ENCODE measurements at places on chromosomes 4 and X.

DNA sequence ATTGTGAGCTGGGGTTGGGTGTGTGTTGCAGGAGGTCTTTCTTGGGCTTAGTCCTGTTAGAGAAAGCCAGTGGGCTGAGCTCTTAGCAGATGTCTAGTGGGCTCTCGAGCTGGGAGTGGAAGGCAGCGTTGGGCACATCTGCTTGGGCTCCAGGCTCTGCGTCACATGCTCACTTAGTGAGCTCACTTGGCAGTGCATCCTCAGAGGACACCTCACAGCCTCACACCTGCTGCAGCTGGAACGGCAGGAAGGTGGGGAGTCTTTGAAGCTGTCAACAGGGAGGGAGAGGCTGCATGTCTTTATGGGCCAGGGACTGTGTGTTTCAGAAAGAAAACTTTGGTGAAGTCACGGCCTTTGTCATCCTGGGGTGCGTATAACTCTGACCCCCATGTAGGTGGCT, 82.2 kb downstream of the PSAPL1 start:
- DNase-seq, result no peak

DNA sequence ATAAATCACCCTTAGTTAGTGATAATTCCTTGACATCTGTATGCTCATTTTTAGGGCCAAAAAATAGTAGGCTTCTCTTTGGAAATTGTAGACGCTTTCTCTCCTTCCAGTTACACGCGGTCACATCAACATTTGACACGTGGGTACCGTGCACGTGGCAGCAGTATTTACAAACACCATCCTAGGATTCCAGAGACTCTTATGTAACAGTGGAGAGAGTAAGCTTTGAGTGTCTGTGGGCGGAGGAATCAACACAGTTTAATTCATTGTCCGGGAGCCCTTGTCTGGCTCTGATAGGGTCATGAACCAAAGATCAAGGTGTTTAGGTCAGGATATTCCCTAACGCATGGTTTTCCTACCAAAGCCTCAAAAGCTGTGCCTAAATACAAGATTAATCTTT, 12.2 kb downstream of the TET2 start:
- no peak for DNase-seq

DNA sequence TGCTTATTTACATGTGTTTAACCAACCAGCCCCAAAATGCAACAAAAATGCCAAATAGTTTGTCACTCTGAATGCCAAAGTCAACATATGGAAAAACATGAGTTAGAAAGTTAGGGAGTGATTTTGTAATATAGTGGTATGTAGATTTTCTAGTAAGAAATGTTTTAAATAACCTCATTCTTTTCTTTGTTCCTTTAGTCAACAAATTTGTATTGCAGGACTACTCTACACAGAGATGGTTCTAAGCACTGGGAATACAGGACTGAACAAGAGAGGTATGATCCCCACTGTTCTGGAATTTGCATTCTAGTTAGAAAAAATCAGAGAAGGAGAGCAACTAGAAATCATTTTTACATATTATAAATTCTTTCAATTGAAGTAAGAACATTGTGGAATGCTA, 218.8 kb upstream of the ANXA10 start:
- DNase-seq, result no peak

GRCh38 chr4:119933606-119934005, 133.0 kb downstream of the MAD2L1 start:
- peak; percentile 76 for DNase-seq

DNA sequence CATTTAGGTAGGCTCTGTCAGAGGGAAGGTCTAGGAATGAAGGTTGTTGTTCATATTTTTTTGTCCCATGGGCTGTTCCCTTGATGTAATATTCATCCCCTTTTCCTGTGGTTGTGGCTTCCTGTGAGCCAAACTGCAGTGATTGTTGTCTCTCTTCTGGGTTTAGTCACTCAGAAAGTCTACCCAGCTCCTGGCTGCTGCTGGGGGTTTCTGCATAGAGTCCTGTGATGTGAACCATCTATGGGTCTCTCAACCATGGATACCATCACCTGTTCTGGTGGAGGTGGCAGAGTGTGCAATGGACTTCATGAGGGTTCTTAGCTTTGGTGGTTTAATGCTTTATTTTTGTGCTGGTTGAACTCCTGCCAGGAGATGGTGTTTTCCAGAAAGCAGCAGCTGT, 122.8 kb downstream of the ZC4H2 start:
- DNase-seq, result no peak

DNA sequence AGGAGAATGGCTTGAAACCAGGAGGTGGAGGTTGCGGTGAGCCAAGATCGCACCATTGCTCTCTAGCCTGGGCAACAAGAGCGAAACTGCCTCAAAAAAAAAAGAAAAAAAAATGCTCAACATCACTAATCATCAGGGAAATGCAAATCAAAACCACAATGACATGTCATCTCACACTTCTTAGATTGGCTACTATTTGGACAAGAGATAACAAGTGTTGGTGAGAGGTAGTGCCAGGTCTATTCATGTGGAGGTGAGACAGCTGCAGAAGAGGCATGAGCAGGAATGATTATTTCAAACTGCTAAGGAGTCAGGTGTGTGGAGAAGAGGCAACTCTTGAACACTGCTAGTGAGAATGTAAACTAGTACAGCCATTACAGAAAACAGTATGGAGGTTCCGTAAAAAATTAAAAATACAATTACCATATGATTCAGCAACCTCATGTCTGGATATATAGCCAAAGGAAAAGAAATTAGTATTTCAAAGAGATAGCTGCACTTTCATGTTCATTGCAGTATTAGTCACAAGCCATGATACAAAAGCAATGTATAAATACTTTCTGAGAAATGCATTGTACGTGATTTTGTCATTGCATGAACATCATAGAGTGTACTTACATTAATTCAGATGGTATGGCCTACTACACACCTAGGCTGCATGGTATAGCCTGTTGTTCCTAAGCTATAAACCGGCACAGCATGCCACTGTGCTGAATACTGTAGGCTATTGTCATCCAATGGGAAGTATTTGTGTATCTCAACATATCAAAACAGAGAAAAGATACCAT, 75.3 kb downstream of the TMEM144 start:
- no peak for DNase-seq

- no peak for DNase-seq
These were observed 144.3 kb downstream of the MOSPD2 start for GRCh38 chrX:15017491-15017890.

GRCh38 chr4:104940927-104941326, 205.7 kb upstream of the TET2 start:
- DNase-seq, result no peak

DNA sequence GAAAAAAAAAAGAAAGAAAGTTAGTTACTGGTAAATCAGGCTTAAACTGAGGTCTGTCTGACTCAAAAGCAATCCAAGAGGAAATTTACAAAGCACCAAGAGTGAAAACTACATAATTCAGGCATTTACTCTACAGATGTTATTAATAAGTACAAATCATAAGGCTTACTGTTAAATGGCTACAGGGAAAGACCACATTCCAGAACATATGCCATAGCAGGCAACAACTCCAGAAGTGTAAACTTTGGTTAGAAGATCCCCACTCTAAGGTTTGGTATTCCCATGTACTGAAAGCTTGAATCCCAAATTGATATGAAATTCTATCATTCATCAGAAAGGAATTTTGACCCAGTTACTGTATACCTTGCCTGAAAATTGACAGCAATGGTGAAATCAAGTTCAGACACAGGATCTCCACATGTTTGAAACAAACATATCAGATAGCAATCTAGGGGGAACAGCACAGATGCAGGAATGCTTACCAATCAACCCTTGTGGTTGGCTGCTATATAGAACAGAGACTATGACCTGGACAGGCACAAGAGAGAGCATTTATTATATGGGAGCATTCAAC, 6.6 kb downstream of the USP26 start:
- DNase-seq, result no peak

DNA sequence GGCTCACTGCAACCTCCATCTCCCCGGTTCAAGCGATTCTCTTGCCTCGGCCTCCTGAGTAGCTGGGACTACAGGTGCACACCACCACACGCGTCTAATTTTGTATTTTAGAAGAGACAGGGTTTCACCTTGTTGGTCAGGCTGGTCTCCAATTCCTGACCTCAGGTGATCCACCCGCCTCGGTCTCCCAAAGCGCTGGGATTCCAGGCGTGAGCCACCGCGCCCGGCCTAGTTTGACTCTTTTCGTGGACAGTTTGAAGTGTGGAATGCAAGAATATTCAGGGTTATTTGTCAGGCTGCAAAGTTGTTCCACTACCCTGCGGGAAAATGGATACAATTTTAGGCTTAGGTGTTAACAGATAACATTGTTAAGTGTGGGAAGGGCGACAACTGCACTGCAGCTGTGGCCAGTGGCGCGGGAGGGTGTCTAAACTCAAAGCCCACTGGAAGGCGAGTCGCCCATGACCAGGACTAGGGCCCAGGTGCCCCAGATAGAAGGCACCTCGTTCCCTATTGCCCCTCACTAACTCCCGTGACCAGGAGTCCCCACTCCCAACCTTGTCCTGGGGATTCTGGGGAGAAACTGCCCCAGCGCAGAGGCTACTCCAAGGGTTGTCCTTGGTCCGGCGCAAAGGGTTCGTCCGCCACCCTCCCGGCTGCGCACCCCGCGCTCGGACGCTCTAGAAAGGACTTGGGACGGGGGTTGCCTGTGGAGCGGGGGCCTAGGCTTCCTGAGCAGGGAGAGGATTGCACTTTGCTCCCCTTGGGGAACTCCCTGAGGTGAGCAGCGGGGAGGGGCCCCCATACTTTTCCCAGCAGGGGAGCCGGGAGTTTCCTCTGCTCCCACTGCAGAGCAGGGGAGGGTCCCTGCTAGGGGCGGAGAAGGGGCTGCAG, 1.1 kb upstream of the CD99 start:
- DNase-seq, result no peak

GRCh38 chrX:111006116-111006515, 89.9 kb upstream of the PAK3 start:
- no peak for DNase-seq

DNA sequence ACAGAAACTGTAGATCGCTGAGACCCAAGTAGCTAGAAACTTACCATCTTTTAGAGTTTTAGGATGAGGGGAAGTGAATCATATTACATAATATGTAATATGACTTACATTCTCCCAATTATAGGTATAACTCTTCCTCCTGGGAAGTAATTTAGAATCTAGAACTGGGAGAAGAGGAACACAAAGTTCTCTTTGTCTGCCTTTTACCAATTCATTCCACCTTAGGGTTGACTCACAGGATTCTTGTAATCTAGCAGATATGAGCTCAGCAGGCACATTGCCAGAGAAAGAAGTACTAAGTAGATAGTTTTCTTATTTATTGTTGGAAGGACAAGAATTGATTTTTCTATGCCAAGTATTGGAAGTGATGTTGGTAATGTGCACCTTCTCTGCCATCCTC, 58.0 kb upstream of the CCSER1 start:
- DNase-seq, result no peak

DNA sequence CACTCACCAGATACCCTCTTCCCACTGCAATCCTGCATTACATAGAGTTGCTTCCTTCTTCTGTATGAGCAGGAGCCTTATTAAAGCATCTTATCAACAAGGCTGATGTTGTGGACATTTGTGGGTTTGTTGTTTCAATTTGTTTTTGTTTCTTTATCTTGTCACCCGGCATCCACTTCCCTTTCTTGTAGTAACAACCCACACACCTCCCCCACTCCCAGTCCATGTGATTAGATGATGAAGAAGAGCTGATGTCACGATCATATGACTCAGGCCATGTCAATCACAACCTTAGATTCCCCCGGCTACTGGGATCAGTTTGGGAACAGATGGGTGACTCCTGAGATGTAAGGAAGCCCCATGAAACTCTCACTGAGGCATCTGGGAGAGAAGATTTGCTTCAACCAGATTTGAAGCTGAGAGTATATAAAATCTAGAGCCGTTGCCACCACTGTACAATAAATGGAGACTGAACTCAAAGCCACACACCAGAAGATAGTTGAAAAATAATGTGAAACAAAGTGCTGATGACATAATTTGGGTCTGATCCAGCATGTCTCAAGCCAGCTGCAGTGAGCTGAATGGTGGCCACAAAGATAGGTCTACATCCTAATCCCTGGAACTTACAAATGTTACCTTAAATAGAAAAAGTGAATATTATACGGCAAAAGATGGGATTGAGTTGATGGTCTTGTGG, 34.1 kb upstream of the SRD5A3 start:
- no peak for DNase-seq

DNA sequence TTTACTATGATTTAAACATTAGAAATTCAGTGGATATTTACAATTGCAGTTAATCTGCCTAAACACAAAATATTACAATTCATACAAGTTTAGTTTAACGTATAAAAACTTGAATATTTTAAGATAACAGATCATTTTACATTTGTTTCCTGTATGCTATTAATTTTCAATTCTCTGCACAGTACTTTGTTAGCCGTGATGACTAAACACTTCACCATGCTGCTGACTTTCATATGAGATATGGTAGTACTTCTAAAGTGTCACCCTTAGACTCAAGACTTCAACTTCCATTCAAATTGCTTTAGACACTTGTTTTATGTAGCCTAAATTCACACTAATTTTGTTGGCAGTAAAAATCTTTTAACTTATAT, 1646.4 kb upstream of the ADGRL3 start:
- no peak for DNase-seq

DNA sequence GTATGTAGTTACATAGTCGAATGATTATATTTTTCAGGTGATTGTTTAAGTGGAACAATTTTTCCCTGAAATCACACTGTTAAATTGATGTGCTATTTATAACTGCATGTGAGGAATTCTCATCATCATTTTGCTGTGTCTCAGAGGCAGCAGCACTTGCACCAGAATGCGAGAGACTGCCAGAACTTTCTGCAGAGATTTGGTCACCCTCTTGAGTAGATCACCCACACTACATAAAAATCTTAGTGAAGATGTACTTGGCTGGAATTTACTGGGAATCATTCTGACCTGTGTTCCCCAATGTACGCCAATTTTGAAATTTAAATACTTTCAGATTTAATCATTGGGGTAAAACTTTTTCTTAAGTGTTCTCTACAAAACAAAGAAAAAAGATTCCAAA, 5.4 kb downstream of the UGT2B4 start:
- no peak for DNase-seq

GRCh38 chrX:19373351-19373891, 29.7 kb downstream of the PDHA1 start:
- DNase-seq, result no peak

DNA sequence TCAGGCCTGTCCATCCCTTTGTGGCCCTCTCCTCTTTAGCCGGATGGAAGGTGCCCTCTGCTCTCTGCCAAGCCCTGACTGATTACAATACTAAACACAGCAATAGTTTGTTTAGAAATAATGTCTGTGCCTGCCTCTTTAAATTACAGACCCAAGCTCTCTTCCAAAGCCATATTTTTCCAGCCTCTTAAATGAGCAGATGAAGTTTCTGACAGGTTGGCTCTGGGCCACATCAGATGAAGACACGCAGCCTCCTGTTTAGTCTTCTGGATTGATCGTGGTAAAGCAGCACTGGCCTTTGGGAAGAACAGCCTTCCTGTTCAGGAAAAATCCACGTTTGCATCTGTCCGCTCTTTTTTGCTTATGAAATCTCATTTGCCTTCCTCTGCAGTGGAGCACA, 133.6 kb downstream of the CPE start:
- no peak for DNase-seq
